SK-N-DZ (cell line): ENCODE measurements at places on chromosomes 5 and 9.

- DNase-seq = peak; percentile 70
These were observed 62.5 kb upstream of the ITGA1 start for GRCh38 chr5:52725065-52725746.

DNA sequence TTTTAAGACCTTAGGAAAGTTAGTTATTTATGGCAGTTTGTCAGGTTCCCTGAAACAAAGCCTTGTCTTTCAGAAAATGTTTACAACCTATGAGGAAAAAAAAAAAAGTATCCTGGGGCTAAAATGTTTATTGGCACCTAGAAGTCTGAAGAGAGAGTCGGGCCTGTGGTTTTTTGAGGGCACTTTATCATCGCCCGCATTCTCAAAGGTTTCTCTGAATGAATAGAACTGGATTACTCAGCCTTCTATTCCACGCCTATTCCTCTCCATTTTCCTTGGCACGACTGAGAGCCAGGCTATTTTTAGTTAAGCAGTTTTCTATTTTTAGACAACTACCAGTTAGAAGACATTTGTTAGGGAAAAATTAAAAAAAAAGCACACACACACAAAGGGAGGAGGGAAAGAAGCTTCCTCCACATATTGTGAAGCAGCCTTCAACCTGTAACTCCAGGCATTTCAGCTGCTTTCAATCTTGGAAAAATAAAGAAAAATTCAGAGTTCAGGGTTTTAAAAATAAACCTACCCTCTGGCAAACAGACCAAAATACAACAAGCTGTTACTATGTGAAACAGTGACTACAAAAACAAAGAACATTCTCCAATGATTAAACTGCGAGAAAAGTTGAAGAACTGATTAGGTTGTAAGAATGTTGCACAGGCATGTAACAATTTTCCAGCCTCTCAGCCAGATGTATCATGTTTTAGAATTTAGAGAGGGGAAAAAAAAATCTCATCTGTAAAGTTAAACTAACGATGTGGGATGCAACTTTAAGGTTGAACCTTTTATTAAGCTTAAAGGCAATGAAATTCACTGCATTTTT, 97.0 kb downstream of the MEF2C start:
- DNase-seq = no peak

DNA sequence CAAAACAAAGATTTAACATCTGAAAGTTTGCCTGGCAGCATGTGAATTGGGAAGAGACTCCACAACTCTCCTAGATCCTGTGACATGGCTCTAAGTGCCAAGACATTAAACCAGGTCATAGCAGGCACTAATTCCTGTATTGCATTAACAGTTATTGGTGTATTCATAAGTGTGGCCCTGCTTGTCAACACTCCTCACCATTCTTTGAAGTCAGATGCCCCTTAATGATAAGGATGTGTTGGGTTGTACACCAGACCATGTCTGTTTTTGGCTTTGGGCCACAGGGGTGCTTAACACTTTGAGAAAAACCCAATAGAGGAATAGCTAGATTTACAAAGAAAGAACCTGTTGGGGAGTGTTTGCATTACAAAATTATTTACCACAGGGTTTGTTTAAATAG, 43.4 kb upstream of the PDE8B start:
- no peak for DNase-seq

DNA sequence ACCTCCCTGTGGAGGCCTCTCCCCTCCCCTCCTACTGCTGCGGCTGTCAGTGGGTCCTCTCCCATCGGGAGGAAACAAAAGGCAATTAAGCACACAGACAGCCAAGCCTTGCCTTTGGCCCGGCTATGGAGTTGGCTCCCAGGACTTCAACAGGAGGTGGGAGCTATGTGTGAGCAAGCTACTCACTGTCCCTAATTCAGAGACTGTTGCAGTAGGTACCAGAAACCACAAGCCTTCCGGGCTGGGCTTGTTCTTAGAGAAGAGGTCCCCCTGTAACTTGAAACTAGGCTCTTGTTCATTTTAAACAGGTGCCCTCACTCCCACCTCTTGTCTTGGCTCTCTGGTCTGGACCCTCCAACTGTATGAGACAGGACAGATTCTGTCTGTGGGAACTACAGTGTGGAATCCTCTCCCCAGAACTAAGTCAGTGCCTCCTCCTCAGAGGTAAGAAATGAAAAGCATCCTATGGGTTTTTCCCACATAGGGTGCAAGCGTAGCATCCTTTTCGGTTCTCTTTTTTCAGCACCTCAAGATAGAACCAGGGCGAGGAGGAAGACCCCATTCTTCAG, 561.1 kb downstream of the EBF1 start:
- DNase-seq = peak; percentile 12

GRCh38 chr9:121059998-121060636, 10.0 kb upstream of the C5 start:
- peak; percentile 55 for DNase-seq

DNA sequence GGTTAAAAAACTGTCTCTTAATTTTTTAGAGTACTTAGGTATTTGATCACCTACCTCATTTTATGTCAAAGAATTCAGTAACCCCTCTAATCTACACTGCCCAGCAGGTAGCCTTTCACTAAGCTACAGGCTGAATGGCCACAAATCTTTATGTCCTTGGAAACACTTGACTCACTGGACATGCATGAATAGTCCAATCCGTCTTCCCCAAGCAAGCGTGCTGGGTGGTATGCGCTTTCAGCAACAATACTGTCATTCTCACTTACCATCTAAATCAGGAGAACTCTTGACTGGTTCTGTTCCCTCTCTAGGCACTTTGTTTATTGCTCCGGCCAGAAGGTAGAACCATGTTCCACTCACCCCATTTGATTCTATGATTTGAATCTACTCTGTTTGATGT, 73.1 kb downstream of the TRPM3 start:
- DNase-seq = no peak

GRCh38 chr5:123371575-123372179, 51.5 kb downstream of the CEP120 start:
- peak; percentile 13 for DNase-seq
